ENCODE measurements at places on chromosomes 2 and 18. TPM values are rescaled to one million over a fixed set of nuclear protein-coding genes. Genes with fewer than 3 reads are reported as not detected.

Gene NHEJ1
- 11.8 TPM for total RNA-seq

Gene ZDBF2
- total RNA-seq = 5.9 TPM

Gene NDUFAF7
- 9.9 TPM for total RNA-seq

Gene CAPN14
- 0.08 TPM for total RNA-seq

Gene TM4SF20
- not detected for total RNA-seq

Gene C1QL2
- total RNA-seq = not detected

Gene UGT1A8
- not detected for total RNA-seq

Gene LCT
- total RNA-seq = not detected

Gene MYOM1
- 10.1 TPM for total RNA-seq

Gene SRD5A2
- not detected for total RNA-seq

Gene OTOS
- total RNA-seq = not detected

Gene IL1F10
- total RNA-seq = not detected

Gene TRIP12
- 114 TPM for total RNA-seq

Gene POU3F3
- total RNA-seq = not detected

Gene SP9
- total RNA-seq = not detected

Gene CROCC2
- total RNA-seq = under 0.01 TPM

Gene ONECUT2
- 5.7 TPM for total RNA-seq

Gene DOK6
- 1.1 TPM for total RNA-seq

Gene KIF1A
- 0.08 TPM for total RNA-seq

Gene SERPINB13
- total RNA-seq = not detected

Gene GPBAR1
- 0.42 TPM for total RNA-seq

Gene TLX2
- not detected for total RNA-seq

Gene IL36B
- total RNA-seq = not detected

Gene CPLX4
- not detected for total RNA-seq

Gene ASB18
- not detected for total RNA-seq

Gene STK17B
- total RNA-seq = 7.4 TPM

Gene RIF1
- total RNA-seq = 26.9 TPM

Gene GAL3ST2
- 0.33 TPM for total RNA-seq

Gene IL36G
- total RNA-seq = not detected

Gene PPP1R1C
- total RNA-seq = 16.9 TPM

Gene PER2
- 4.0 TPM for total RNA-seq

Gene TFCP2L1
- total RNA-seq = 0.67 TPM

Gene ALLC
- 1.3 TPM for total RNA-seq

Gene TRIM54
- total RNA-seq = not detected

Gene RNU2-63P
- not detected for total RNA-seq

Gene TMEM127
- total RNA-seq = 19.1 TPM

Gene VWA3B
- not detected for total RNA-seq

Gene TMEM37
- 30.3 TPM for total RNA-seq

Gene EN1
- not detected for total RNA-seq

Gene CCBE1
- total RNA-seq = 2.6 TPM

Gene NT5DC4
- total RNA-seq = 1.2 TPM

Gene ANKRD30BL
- not detected for total RNA-seq

Gene GAD1
- 0.19 TPM for total RNA-seq

Gene CLEC4F
- total RNA-seq = 0.19 TPM

Gene GPR35
- 2.4 TPM for total RNA-seq

Gene BOLL
- not detected for total RNA-seq

Gene UGT1A4
- total RNA-seq = not detected

Gene PRSS56
- not detected for total RNA-seq

All from liver (tissue), 10 donors.